Effector CD4-positive, alpha-beta T cell (primary cell): ENCODE measurements at places on chromosomes 1 and 21.

DNA sequence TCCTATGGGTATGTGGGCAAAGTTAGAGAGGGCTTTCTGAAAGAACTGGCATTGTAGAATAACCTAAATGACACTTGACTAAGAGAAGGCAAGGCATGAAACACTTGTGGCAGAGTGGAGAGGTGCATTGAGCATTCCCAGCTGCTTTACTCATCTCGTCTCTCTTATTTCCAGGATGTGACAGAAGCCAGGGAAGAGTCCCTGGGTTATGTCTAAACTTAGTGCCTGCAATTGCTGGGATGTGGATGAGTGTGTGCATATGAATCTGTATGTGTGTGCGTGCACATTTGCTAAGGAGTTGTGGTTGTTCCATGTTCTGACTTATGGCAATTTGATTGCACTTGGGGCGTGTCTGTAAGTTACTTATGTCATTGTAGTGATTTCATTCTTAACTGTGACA, 1326.5 kb upstream of the B3GALT2 start:
- DNase-seq = no peak

GRCh38 chr1:92945748-92946270, 15.5 kb downstream of the DIPK1A start:
- DNase-seq = no peak

GRCh38 chr1:7454052-7454815, 316.9 kb upstream of the VAMP3 start:
- DNase-seq = no peak

DNA sequence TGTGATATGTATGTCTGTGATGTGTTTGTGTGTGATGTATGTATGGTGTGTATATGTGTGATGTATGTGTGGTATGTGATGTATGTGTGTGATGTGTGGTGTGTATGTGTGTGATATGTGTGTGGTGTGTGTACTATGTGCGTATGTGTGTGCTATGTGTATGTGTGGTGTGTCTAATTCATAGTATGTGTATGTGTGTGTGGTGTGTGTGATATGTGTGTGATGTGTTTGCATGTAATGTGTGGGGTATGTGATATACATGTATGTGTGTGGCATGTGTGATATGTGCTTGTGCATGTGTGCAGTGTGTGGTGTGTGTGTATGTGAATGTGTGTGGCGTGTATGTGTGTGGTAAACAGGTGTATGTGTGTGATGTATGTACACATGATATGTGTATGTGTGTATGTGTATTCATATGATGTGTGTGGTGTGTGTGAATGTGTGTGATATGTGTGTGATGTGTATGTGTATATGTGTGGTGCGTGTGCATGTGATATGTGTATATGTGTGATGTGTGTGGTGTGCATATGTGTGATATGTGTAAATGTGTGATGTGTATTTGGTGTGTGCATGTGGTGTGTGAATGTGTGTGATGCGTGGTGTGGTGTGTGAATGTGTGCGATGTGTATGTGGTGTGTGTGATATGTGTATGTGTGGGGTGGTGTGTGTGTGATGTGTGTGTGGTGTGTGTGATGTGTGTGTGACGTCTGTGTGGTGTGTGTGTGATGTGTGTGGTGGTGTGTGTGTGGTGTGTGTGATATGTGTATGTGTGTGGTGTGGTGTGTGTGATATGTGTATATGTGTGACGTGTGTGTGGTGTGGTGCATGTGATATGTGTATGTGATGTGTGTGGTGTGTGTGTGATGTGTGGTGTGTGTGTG, 8.0 kb upstream of the PCBP3 start:
- no peak for DNase-seq

- DNase-seq = no peak
Measured at GRCh38 chr1:74549932-74550331, 37.5 kb upstream of the LRRC53 start.

DNA sequence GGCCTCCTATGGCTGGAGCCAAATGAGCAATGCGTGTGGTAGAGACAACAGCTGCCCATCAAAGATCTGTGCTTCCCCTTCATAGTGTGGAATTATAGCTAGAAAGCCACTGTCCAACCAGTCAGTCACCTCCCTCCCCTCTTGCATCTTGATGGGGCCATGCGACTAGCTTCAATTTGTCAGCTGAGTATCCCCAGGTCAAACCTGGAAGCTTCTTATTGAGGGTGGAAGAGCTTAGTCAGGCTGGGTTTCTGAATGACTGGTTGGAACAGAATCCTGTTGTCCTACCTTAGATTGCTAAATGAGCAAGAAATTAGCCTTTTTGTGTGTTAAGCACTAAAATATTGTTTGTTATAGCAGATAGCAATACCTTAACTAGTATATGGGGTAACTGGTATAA, 625.4 kb downstream of the PTPRC start:
- no peak for DNase-seq

DNA sequence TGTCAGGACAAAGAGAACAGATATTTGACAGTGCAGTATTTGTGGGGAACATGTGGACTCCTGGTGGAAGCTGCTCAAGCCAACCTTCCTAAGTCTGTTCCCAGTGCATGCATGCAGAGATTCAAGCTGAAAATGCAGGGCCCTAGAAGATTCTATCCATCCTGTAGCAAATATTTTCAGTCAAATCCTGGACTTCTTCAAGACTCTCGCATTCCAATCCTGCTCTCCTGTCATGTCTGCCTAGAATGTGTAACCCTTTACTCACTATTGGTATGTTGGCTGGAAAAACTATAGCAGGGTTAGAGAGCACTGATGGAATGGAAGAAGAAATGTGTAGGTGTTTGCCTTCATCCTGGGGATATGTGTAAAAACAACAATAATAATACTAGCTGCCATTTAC, 385.6 kb upstream of the PKN2 start:
- no peak for DNase-seq

GRCh38 chr21:45207839-45208626, 79.7 kb downstream of the POFUT2 start:
- DNase-seq = no peak

- no peak for DNase-seq
Measured at GRCh38 chr21:41845310-41846032, 33.7 kb downstream of the PRDM15 start.

DNA sequence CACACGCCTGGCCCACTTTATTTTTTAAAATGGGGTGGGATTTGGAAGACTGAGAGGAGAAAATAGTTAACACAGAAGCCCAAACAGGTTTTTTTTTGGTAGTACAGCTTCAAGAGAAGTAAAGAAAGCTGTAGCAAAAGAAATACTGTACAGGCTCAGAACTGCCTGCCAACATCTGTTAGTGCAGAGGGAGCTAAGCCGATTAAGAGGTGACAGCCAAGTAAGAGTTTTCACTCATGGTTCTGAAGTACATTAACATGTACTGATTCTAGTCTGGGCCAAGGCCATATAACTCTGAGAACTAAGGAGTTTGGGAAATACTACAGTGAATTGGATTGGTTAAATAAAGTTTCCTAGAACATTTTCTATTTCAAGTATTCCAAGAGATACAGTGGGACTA, 51.6 kb downstream of the EIF2B3 start:
- no peak for DNase-seq

- no peak for DNase-seq
Measured at GRCh38 chr1:68213843-68214242, 18.5 kb downstream of the WLS start.

GRCh38 chr1:32393832-32394140, 455 bp downstream of the BSDC1 start:
- no peak for DNase-seq

DNA sequence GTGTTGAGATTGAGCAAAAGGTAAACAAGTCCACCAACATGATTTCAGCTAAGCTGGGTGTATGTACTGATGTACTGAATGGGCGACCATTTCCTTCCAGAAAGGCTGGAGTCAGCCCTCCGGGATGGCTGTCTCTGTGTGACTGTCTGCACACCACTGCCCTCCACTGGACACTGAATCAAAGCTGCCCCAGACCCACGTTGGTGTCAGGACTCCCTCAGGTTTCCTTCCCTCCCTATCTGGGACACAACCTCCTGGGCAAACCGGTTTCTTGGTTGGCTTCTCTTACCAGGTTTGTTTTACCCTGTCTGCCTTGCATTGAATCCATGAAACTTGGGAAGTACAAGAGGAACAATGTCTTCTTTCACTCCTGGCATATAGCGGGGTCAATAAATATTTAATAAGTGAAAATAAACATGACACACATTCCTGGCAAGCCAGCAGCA, 5.3 kb upstream of the SRP9 start:
- DNase-seq = no peak

- no peak for DNase-seq
Measured at GRCh38 chr1:212189352-212189738, 95.9 kb upstream of the PPP2R5A start.

DNA sequence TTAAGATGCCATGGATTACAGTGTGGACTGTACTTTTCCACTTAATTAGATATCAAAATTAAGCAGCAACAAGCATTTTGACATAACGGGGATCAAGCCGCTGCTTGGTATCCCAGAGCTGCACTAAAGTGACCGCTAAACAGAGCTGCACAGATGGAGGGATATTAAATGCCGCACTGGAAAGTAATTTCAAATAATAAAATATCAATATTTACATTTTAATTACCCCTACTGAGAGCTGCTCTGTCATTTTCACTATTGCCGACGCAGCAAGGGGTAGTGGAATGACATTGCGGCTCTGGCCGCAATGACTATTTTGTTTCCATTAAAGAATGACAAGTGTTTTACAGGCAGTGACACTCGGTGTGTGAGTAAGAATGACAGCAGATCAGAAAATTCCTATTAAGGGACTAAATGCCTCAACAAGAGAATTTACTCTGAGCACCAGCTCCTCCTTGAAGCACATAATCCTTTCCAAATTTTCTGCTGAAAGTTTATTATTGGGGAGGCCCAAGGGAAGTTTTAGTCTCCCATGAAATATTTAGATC, 109.1 kb upstream of the USH2A start:
- DNase-seq = no peak

- DNase-seq = no peak
Measured at GRCh38 chr1:210736713-210737112, 397.2 kb downstream of the KCNH1 start.

DNA sequence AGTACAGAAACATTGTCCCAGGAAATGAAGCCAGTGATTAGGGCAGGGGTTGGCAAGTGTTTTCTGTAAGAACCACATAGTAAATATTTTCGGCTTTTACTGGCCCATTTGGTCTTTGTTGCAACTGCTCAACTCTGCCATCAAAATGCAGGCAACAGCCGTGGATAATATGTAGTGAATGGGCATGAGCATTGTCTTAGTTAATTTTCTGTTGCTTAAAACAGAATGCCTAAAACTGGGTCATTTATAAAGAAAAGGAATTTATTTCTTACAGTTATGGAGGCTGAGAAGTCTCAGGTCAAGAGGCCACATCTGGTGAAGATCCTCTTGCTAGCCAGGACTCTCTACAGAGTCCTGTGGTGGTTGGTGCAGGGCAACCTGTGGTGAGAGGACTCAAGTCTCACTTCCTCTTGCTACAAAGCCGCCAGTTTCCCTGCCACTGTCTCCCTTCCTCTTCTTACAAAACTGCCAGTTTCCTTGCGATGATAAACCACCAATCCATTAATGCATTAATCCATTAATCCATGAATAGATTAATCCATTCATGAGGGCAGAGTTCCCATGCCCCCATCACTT, 166.4 kb downstream of the PSMG1 start:
- DNase-seq = no peak

- no peak for DNase-seq
Measured at GRCh38 chr1:183941001-183941400, 96.5 kb downstream of the COLGALT2 start.

DNA sequence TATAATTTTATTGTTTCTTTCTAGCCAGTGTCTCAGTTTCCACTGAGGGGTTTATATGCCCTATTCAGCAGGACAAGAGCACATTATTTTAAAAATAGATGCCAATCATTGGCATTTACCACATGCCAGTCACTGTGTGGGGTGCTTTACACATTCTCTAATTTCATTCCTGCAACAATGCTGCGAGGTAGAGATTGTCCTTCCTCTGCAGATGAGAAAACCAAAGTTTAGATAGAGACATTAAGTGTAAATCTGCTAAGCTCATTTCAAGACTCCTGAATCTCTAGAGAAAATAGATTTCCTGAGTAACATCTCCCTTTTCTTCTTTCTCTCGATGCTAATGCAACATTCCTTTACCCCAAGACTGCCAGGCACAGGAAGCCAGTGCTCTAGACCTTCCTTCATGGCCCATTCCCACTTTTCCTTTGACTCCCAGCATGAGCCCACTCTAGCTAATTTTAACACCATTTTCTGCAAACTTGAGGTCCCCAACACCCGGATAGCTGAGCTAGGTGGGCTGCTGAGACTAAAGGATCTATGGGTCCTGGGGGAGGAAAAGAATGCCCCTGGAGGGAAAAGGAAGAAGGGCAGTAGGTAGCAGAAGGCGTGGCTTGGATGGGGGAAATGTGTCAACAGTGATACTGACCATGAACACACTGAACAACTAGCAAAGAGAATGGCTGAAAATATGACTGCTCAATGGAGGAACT, 50.0 kb downstream of the SH3GLB1 start:
- DNase-seq = no peak

DNA sequence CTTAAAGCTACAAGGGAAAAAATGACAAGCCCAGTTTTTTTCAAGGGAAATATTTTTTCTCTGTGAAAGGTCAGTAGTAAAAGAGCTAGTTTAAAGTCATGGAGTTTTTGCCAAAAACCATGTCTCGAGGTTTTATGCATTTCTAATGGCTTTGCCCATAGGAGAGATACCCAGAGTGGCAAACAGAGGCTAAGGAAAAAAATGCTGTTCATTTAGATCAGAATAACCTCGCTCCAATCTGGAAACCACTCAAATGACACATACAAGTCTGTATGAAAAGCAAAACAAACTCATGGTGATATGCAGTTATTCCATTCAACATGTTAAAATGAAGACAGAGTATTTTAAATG, 36.9 kb upstream of the EDEM3 start:
- no peak for DNase-seq

DNA sequence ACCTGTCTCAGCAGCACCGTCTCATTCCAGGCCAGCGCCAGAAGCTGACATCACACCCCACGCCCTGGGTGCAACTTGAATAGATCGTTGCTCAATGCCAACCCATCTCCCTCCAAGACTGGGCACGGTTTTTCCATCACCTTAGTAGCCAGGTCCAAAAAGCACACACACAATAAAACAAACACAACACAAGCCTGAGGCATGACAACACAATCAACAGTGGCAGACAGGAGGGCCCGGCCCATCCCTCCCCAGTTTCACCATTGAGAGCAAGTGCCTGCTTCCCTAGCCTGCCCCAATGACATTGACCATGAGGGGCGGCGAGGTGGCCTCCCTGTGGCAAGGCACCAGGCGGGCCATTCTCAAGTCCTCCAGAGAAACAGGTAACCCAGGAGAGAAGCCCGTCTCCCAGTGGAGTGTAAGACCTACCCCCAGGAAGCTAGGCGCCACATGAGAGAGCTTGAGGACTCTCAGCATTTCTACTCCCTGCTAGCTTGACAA, 2.7 kb downstream of the IFFO2 start:
- no peak for DNase-seq
